ENCODE measurements at places on chromosomes 2 and 18.

DNA sequence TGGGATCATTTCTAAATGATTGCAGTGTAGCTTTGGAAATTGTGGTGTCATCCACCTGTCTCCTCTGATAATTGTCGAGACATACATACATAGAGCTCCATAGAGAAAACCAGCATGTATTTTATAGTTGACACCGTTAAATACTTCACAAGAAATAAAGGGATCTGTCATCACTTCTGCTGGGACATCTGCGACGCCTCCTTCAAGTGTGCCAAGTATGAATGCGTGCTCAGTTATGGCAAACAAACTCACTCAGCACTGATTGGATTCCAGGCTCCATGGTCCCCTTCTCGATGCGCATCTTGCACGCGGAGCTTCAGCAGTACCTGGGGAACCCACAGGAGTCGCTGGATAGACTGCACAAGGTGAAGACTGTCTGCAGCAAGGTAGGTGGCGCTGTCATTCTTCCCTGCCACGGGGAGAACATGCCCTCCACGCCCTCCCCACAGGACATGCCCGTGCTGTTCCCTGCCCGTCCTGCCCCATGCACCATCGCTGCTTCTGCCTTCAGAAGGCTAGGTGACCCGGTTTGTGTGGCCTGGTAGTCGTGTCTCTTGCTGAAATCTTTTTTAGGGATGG is 64.1 kb downstream of the TRAPPC12 start:
- DNase-seq: no peak

DNA sequence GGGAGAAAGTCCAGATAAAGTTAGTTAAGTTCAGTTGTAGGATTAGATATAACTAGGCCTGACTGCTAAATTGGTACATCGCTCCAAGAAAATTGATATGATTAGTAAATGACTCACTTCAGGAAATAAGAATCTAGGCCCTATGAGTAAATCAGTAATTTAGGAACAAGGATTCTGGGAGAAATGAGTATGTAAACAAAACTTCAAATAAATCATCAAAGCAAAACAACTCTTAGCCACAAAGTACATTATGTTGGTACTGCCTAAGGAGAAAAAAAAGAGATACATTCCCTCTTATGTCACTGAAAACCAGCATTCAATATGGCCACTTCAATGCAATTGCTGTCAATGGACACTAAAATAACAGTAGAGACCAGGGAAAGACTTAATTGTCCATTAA is 529.1 kb downstream of the ZNF804A start:
- DNase-seq: no peak

GRCh38 chr2:161063946-161064306 is 96.3 kb upstream of the TANK start:
- DNase-seq: no peak

GRCh38 chr18:79613186-79613931 is 66.2 kb upstream of the CTDP1 start:
- no peak for DNase-seq

DNA sequence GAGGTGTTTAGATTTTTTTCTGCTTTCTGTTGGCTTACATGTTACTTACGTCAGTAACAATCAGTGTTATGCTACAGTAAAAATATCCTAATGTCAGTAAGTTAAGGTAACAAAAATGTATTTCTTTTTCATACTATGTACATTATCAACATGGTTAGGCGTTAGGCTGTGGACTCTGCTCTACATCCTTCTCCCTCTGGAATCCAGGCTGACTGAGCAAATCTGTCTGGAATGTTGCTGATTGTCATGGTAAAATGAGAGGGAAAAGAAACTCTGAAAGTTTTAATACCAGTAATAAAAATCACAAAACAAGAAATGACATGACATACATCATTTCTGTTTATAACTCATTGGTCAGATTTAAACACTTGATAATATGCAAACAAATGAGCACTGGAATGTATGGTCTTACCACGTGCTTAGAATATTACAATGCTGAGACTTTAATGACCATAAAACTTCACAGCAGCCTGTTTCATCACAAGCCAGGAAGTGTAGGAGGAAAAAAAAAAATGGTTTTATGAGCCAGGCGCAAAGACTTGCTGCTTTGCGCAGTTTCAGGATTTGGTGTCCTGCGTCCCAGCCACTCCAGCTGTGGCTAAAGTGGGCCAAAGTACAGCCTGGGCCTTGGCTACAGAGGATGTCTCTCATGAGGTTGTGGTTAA is 252.4 kb downstream of the FSIP2 start:
- DNase-seq: no peak

GRCh38 chr2:98378196-98378595 is 31.9 kb downstream of the CNGA3 start:
- DNase-seq: no peak

GRCh38 chr18:10131460-10132395 is 217.9 kb downstream of the VAPA start:
- no peak for DNase-seq

DNA sequence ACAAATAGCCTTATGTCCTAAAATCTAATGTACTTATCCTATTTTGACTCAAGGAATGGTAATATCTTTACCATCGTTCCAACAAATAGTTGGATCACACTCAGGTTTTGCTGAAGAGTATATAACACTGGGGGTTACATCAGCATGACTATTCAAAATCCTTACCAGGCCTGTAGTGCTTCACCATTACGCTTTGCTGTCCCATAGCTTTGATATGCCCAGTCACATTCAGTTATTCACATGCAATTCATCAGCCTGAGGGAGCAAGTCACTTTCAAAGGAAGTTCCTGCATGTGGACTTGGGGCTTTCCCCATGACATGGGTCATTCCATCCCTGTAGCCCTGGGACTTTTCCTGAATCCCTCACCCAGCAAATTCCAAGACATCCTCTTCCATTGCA is 39.6 kb downstream of the FTCDNL1 start:
- DNase-seq: no peak

DNA sequence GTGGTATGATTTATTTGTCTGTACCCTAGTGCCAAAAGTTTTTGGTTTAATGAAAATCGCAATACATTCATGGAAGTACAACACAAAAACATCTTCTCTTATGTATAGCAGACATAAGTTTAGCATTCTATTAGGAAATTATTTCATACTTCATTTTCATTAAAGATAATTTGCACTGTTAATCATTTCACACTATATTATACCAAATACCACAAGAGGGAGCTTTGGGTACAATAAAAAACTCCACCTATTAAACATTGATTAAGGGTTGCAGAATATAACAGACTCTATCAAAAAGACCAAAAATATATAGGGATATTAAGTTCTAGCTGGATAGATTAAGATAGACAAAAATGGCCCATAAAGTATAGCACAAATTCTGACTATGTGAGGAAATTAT is 79.0 kb downstream of the SLC66A3 start:
- no peak for DNase-seq

DNA sequence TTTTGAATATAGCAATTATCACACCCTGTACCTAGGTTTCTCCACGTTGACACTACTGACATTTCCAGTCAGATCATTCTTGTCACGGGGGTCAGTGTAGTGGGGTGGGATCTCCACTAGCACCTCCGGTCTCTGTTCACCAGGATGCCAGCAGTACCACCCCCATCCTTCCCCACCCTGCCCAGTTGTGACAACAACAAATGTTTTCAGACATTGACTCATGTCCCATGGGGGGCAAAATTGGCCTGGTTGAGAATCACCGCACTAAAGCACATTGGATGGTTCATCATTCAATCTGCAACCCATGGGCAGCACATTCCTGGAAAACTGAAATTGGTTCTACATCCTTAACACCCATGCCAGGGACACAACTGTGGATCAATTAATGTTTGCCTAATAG is 32.3 kb downstream of the FEZ2 start:
- no peak for DNase-seq

DNA sequence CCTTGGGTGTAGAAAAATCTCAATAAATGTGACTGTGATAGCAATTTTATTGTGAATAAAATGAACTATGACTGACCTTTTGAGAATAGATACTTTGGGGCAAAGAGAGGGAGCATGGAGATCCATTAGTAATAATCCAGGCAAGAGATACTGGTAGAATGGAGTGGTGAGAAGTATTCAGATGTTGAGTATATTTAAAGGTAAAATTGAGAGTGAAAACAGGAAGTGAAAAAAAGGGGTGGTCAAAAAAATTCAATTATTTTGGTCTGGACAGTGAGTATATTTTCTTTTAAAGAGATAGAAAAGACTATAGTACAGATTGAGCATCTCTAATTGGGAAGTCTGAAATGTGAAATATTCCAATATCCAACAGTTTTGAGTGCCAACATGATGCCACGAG is 1515.6 kb upstream of the NXPH2 start:
- DNase-seq: no peak

DNA sequence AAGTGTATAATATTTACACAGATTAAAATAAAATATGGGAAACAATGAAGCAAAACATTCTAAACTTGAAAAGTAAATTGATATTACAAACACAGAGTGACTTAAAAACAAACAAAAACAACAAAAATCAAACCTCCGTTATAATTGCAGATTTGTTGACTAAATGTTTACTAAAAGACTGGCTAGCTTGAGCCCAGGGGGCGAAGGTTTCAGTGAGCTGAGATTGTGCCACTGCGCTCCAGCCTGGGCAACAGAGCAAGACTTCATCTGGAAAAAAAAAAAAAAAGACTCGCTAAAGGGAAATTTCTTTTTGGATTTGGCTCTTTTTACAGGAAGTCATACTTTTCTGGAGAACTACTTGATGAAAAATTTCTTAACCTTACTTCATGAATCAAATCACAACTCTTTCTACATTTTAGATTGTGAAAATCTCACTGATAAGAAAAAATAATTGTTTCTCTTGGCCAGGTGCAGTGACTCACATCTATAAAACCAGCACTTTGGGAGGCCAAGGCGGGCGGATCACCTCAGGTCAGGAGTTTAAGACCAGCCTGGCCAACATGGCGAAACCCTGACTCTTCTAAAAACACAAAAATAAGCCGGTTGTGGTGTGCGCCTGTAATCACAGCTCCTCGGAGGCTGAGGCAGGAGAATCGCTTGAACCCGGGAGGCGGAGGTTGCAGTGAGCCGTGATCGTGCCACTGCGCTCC is 9.7 kb downstream of the TFPI start:
- DNase-seq: no peak

DNA sequence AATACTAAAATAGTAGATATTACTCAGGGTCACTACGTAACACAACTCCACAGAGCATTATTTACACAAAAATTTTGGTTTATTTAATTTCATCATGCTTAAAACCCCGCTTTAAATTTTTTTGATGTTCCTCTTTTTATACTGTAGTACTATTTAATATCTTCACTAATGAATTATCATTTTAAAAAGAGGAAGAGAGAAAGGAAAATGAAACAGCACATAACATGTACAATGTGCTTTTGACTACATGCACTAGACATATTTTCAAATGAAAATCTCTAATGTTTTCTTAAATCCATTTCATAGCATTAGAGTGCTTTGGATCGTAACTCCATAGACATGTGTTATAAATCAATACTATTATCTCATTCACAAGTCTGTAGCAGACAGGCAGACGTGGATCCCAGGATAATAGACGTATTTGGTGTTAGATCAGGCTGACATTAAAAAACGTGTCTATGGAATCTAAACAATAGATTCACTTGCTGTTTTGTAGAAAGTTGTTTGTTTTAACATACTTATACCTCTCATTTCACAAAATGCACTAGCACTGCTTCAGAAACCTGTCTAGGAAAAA is 897.0 kb downstream of the CPS1 start:
- no peak for DNase-seq

GRCh38 chr2:237892984-237893595 is 33.7 kb downstream of the RAMP1 start:
- DNase-seq: no peak

DNA sequence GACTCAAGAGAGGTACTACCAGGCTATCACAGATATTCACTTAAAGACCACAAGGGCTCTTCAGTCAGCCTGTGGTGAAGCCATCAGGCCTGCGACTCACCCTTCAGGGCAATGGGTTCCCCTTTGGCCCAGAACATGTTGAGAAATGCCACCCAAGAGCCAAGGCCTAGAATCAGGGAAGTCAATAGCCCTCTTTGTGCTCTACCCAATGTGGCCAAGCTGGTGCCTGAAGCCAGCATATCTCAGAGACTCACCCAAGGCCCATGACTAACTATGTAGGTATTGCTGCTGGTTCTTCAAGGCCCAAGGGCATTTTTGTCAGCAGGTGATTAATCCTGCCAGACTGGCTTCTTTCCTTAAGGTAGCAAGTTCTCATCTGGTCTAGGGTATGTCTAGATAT is 338.9 kb upstream of the SETBP1 start:
- no peak for DNase-seq

GRCh38 chr2:240892356-240892755 is 3.6 kb downstream of the MAB21L4 start:
- DNase-seq: no peak

- DNase-seq: no peak
Measured at GRCh38 chr2:240833724-240834285, 13.8 kb upstream of the KIF1A start.

GRCh38 chr18:12048827-12049175 is 44.8 kb upstream of the ANKRD62 start:
- no peak for DNase-seq

DNA sequence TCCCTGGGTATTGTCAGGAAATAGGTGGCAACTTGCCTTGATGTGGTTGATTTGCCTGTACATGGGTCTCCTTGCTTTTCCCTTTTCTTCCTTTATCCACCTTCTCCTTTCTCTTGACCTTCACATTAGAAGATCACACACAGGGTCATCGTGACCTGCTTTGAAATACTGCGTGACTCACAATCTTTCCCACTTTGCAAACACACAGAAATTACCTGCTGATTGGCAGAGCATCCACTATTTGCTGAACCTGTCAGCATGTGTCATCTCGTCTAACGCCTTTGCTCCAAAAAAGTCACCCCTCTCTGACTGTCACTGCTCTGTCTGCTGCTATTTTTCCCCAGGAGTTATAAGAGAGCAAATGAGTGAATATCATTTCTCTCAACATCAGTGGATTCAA is 60.8 kb downstream of the MYO3B start:
- DNase-seq: no peak

DNA sequence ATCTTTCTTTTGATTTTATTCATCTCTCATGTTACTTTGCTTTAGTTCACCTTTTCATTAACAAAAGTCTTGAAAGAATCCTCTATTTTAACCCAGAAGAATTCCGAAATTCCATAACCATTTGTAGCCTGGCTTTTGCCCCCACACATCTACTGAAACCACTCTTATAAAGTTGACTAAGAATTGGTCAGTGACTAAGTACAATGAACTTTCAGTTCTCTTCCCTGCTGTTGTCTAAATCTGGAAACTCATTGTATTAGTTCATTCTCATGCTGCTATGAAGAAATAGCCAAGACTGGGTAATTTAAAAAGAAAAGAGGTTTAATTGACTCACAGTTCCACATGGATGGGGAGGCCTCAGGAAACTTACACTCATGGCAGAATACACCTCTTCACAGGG is 49.9 kb upstream of the PNPT1 start:
- DNase-seq: no peak

- no peak for DNase-seq
Measured at GRCh38 chr2:151260573-151261230, 961 bp downstream of the RBM43 start.

DNA sequence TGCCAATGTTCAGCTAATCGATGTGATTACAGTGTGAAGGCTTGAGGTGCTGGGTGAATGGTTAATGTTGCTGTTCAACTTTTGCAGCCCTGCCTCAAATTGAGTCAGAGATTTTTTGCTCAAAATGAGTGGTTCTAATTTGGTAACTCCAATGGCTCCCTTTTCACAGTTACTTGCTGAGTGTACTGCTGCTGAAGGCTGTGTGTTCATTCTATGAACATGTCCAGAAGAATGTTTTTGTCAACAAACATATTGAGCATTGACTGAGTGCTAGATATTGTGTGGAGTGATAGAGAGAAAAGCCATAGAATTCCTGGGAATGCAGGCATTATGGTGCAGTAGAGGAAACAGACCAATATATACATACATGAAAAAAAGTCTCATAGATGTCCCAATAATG is 39.0 kb upstream of the TCF4 start:
- DNase-seq: no peak
